ENCODE measurements at places on chromosomes 2 and 18.
A peak's percentile ranks its signal among the peaks of the same experiment; 100 is the strongest.

GRCh38 chr2:9778012-9778411 is 65.3 kb upstream of the TAF1B start:
- no peak for DNase-seq

GRCh38 chr2:16126517-16127275 is 186.3 kb downstream of the MYCN start:
- no peak for DNase-seq

DNA sequence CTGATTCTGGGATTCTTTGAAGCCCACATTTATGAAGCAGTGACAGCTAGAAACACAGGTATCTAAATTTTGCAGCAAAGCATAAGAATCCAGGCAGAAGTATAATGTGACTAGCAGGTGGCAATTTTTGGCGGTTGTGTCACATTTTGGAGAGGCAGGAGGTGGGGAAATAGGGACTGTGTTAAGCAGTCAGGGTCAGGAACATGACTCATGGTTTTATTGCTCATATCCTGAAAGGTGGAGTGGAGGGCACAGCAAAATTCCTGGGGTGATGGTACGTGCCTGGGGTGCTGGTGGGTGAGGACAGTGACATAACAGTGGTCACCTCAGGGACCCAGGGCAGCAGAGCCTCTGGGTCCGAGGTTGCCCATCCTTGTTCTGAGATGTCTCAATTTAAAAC is 63.5 kb upstream of the TTN start:
- DNase-seq: no peak

DNA sequence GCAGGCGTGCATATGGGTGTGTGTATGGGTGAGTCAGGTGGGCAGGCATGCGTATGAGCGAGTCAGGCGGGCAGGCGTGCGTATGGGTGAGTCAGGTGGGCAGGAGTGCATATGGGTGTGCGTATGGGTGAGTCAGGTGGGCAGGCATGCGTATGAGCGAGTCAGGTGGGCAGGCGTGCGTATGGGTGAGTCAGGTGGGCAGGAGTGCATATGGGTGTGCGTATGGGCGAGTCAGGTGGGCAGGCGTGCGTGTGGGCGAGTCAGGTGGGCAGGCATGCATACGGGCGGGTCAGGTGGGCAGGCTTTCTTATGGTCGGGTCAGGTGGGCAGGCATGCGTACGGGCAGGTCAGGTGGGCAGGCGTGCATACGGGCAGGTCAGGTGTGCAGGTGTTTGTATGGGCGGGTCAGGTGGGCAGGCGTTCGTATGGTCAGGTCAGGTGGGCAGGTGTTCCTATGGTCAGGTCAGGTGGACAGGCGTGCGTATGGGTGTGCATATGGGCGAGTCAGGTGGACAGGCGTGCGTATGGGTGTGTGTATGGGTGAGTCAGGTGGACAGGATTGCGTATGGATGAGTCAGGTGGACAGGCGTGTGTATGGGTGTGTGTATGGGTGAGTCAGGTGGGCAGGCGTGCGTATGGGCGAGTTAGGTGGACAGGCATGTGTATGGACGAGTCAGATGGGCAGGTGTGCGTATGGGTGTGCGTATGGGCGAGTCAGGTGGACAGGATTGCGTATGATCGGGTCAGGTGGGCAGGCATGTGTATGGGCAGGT is 28.7 kb upstream of the KLF11 start:
- no peak for DNase-seq

GRCh38 chr2:227772197-227772661 is 26.5 kb downstream of the SCYGR8 start:
- DNase-seq: no peak

GRCh38 chr2:207746131-207746530 is 23.6 kb downstream of the FZD5 start:
- peak; percentile 72 for DNase-seq

- no peak for DNase-seq
Observed at GRCh38 chr2:118671701-118672454, 175.6 kb downstream of the EN1 start.

- peak; percentile 81 for DNase-seq
Observed at GRCh38 chr18:52979892-52980291, 639.9 kb downstream of the DCC start.

DNA sequence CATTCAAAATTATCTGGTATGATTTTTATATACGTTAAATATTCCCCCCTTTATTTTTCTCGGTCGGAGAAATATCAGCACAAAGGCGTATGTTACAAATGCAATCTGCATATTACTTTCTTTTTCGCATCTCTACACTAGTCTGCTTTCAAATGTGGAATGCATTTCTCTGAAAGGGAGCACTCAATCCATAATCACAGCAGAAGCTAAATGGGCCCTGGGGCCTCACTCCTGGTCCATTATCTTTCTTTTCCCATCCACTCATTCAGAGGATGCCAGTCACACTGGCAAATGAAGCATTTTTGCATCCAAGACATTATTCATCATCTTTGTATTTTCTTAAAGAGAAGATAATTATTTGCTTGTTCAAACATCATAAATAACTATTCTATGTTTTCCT is 295.2 kb upstream of the LRP1B start:
- peak; percentile 5 for DNase-seq

DNA sequence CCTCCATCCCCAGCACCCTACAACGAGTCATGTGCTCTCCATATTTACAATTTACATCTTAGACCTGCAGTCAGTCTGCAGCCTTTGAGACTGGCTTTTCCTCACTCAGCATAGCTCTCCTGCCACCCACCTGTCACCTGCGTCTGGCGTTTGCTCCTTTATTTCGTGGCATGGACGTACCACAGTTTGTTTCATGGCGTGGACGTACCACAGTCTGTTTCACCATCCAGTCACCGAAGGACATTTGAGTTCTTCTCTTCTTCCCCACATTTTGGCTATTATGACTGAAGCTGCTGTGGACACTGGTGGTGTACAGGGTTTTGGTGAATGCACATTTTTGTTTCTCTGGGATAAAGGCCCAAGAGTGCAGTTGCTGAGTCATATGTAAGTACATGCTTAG is 141.8 kb upstream of the CTDP1 start:
- no peak for DNase-seq

DNA sequence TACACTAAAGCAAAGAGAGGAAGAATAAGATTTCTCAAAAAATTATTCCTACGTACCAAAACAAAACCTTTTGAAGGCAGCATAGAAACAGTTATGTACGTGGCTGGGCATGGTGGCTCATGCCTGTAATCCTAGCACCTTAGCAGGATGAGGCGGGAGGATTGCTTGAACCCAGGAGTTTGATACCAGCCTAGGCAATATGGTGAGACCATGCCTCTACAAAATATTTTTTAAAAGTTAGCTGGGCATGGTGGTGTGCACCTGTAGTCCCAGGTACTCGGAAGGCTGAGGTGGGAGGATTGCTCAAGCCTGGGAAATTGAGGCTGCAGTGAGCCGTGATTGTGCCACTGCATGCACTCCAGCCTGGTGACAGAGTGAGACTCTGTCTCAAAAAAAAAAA is 14.9 kb upstream of the CYP26B1 start:
- DNase-seq: no peak

DNA sequence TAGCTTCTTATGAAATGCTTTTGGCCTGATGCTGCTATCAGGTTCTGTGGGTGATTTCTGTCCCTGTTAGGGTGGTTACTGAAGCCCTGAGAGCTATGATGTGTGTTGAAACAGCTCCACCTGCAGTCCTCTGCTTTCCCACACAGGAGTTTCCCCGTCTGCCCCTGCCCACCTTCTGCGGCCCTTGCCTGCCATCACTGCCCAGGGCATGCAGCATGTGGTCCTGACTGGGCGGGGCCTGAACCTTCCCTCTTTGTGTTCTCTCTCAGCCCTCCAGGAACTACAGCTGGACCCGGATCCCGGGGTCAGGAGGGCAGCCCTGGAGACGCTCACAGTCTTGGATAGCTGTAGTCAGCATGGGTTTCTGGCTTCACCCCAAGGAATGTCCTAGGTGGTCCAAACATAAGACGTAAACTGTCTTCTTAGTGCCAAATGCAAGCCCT is 21.4 kb downstream of the HJURP start:
- peak; percentile 75 for DNase-seq

DNA sequence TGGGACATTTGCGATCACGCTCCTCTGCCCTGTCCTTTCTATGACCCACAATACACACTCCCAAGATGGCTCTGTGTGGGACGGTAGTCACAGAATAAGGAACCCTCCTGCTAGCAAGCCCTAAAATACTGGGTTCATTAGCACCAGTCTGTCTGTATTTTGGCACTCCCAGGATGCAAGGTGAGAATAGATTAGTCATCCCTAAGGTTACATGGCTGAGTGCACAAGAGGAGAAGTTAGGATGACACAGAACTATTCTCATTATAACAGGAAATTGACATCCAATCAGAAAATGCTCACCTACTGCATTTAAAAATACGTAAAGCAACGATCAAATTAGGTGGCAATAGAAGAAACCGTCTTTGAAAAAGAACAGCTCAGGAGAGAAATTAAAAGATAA is 590.2 kb downstream of the EPHA4 start:
- no peak for DNase-seq

DNA sequence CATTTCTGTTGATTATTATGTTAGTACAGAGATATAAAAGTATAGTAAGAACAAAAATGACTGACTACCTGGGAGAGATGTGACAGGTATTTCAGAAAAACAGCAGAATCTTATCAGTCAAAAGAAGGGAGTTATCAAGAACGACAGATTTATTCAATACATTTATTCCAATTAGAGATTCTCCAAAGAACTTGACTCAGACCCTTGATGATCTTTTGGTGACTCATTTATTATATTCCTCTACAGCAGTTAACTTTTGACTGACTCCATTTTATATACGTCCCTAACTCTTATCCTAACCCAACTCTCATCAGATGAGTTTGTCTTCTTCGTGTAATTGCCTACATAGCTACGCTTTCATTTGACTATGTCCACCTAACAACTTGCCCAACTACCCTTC is 91.1 kb downstream of the C2orf74 start:
- DNase-seq: no peak

GRCh38 chr2:96152304-96153161 is 7.3 kb upstream of the DUSP2 start:
- peak; percentile 62 for DNase-seq

DNA sequence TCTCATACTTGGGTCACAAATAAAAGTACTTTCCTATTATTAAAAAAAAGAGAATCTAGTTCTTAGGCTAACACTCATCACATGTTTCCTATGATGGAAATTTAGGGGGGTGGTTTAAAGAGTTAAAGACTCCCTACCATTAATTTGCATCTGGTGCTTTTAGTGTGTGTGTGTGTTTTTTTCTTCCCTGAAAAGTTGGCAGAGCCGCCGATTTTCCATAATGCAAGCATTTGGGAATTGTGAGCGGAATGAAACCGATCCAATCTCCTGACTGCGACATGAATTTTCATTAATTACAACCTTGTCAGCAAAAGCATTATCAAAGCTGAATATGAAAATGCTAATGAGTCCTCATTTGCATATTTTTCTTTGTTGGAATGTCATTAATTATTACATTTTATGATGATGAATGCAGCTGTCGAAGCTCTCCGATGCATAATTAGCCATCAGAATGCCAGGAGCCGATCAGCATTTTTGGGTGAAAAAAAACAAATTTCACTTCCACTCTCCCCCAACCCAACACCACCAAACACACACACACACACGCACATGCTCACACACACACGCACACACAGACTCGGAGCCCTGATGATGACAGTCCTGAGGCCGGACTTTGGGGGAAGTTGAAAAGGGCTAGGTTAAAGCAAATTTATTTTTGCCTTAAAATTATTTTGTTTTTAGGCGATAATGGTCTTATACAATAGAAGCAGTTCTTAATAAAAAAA is 165.4 kb downstream of the TCF4 start:
- DNase-seq: peak; percentile 69

- DNase-seq: no peak
Observed at GRCh38 chr2:183543222-183543621, 419.0 kb downstream of the NUP35 start.

GRCh38 chr2:14927021-14927564 is 294.6 kb downstream of the LRATD1 start:
- no peak for DNase-seq

- DNase-seq: no peak
Observed at GRCh38 chr2:215368493-215368809, 56.6 kb downstream of the ATIC start.

- DNase-seq: no peak
Observed at GRCh38 chr18:39414009-39414700, 1848.6 kb upstream of the CELF4 start.

DNA sequence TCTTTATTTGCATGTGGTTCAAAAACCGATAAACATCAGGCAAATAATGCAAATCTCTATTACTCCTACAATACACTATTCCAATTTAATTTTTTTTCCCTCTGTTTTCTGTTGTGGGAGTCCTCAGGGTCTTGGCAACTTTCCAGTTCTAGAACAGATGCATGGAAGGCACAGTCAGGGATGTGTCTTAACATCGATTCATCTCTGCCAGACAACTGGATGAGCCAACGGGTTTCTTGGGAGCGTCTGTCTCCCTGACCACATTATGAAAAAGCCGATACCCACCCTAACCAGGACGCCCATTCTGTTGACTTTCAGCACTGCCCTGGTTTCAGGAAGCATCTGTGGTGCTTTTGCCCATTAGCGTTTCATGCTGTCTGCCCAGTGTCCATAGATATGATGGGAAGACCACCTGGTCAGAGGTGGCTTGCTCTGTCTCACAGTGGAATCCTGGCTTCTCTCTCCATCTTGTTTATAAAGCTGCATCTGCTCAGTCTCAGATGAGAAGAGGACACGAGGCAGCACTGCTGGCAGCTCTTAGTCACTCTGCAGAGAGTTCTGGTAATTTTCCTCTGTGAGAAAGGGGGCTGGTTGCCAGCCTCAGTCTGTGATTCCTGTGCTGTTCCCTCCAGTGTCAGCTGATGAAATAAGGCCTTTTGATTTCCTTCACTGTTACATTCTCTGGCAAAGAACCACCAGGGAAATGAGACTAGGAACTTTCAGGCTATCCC is 57.9 kb upstream of the KCNE4 start:
- no peak for DNase-seq

GRCh38 chr2:100309973-100310719 is 12.2 kb downstream of the LONRF2 start:
- no peak for DNase-seq

DNA sequence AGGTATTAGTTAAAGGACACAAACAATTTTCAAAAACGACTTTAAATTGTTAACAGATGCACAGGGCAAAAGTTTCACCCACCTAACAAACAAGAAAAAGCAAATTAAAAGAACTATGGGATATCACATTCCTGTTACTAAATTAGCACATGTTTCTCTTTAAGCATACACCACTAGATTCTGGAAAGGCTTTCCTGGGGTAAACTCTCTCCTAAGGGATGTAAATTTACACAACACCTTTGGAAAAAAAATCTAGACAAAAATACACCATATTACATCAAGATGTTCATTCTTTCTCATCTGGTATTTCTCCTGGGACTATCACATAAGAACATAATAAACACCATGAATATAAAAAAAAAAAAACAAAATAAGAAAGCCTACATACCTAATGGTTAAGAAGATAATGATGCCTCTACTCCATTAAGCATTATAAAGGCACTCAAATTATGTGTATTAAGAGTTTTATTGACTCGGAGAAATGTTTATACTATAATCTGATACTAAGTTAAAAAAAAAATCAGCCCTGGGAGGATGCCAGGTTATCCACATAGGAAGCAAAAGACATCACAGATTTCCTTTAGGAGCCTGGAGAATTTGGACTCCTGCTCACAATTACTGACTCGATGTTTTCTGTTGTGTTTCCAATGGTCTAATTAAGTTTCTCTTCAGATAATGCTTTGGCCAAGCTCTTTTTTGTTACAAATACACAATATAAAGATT is 82.8 kb upstream of the AFF3 start:
- DNase-seq: no peak
